ENCODE measurements at places on chromosomes 16 and 17.

DNA sequence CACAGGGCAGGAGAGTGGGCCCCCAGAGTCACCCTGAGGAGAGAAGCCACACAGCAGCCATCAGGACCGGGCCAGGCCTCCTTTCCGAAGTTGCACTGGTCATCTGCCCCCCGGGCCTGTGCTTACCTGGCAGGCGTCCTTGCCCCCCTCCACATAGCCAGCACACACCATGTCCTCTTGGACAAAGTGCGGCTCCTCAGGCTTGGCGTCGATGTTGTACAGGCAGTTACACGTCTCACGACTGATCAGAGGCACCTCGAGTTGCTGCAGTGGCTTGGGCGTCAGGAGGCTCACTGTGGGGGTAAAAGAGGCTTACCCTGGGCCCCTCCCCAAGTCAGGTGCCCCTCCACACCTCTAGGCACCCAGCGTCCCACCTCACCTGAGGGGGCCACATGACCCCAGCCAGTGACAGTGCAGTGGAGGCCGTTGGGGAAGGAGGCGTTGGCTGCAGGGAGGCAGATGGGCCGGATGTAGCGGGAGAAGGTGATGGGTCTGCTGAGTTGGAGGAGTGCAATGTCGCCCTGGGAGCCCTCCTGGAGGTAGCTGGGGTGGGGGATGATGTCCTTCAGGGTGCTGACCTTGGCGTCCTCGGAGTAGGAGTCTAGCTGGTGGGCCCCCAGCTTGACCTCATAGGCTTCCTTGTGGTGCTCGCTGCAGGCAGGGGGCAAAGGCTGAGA lies 3.1 kb downstream of the PRSS8 start:
- no peak for DNase-seq

GRCh38 chr17:3796110-3796821 lies 4.7 kb downstream of the ITGAE start:
- no peak for DNase-seq

- peak; percentile 20 for DNase-seq
Observed at GRCh38 chr16:83899272-83899897, 470 bp downstream of the MLYCD start.

GRCh38 chr16:12902511-12903372 lies 1.3 kb downstream of the SHISA9 start:
- no peak for DNase-seq

- DNase-seq: no peak
Observed at GRCh38 chr16:77918809-77919707, 103.3 kb upstream of the CLEC3A start.

DNA sequence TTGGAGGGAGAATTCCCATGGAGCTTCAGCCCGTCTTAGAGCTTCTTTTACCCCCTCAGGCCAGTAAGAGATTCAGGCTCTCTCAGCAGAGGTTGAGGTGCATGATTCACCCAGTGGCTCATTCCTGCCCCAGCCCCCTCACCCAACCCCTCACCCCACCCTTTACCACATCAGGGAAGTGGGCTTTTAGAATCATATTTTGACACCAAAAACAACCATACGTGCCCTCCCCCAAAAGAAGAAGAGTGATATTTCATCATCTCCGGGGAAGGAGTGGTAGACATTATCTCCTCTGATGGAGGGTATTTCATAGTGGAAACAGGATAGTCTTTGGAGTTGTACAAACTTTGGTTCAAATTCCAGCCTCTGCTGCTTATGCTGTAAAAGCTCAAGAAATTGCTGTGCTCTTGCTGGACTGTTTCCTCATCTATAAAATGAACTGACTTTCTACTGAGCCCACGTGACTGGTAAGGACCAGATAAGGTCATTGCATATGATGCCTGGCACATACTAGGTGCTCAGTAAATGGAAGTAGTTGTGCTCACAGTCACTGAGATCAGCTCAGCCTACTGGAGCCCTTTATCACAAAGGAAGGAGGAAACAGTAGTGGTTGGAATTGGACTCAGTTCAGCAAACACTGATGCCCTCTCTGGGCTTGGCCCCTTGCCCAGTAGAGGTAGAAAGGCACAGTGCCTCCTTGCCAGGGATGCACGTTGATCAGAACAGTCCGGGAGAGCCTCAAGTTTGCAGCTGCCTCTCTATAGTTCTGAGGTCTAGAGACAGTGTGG lies 18.3 kb upstream of the CCL5 start:
- no peak for DNase-seq

DNA sequence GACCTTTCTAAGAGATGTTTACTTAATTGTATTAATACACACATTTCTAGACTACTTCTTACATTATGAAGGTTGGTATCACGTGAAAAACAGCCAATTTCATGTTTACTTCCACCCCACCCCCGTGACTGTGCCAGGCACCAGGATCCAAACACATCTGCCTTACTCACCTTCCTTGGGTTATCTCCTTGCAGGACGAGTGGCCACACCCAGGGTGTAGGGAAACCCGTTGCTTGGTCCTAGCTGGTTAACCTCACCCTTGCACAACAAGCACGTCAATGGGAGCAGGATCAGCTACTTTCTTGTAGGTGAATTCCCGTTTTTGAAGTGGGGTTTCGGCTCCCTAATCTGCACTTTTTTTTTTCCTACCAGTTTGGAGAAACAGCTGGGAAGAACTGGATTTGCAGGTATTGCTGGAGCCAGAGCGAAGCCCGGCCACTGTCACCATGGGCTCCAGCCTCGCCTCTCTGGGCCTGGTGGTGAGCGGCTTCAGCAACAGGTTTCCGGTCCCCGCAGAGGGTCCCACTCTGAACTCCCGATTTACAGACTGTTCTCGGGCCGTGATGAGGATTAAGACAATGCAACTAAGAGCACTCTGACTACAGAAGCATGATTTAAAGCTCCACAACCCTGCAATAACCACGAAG lies 2.1 kb upstream of the UBB start:
- DNase-seq: no peak

- DNase-seq: peak; percentile 83
Observed at GRCh38 chr17:44170499-44171201, at the start of gene ASB16. Gene ASB16 (plus strand): TSS chr17:44170704. CDS start chr17:44170790, 86 bp downstream.

DNA sequence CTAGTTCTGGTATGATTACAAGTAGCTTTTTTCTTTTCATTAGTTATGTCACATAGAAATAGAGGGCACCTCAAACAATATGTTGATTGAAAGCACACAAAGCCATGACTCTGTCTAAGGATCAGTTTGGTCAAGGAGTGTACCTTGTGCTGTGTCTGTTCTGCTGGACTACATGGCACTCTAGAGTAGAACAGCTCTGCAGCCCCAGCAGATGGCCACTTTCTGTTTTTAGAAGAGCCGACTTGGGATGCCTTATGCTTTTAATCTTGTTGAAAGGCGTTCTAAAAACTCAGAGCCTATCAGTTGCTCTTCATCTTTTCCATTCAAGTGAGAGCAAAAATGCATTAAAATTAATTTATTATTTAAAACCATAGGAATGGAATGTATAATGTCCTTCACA lies 49.3 kb upstream of the CA10 start:
- no peak for DNase-seq

GRCh38 chr17:4938069-4938491 lies 1.8 kb downstream of the SLC25A11 start:
- DNase-seq: no peak

GRCh38 chr16:68377667-68378393 lies 67.0 kb downstream of the PRMT7 start:
- no peak for DNase-seq

GRCh38 chr17:5715478-5715877 lies 131.2 kb upstream of the NLRP1 start:
- no peak for DNase-seq

- DNase-seq: peak; percentile 97
Observed at GRCh38 chr17:2711608-2712299, at the start of gene CLUH. Gene CLUH (minus strand): TSS chr17:2711764. CDS start chr17:2711661, 103 bp downstream.

- DNase-seq: no peak
Observed at GRCh38 chr16:21277045-21277926, 804 bp downstream of the CRYM start.

DNA sequence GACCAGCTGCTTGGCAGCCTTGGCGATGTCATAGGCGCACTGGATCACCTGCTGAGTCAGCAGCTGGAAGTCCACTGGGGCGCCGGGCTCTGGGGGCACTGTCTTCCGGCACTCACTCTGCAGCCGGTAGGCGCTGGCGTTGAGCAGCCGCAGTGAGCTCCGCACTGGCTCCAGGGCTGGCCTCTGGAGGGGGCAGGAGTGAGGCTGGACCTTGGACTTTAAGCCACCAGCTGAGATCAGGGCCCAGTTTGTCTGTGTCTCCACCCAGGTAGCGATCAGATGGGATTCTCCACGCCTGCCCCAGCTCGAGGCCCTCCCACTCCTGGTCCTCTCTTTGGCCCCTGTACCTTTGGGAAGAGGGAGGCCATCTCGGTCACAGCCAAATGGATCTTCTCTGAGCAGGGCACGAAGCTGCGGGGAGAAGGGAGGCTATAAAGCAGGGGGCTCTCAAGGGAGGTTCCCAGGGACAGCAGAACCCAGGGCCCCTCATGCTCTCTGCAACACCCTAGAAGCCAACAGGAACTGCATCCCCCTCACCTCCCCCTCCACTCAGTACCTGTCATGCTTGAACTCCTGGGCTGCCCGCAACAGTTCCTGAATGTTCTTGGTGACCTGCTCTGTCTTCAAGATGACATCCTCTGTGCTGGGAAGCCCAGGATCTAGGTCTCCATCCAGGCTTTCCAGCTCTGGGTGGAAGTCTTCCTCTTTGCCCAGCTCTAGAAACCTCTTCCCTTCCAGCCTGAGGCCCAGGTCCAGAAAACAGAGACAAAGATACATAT lies 6.4 kb downstream of the TP53I13 start:
- no peak for DNase-seq

DNA sequence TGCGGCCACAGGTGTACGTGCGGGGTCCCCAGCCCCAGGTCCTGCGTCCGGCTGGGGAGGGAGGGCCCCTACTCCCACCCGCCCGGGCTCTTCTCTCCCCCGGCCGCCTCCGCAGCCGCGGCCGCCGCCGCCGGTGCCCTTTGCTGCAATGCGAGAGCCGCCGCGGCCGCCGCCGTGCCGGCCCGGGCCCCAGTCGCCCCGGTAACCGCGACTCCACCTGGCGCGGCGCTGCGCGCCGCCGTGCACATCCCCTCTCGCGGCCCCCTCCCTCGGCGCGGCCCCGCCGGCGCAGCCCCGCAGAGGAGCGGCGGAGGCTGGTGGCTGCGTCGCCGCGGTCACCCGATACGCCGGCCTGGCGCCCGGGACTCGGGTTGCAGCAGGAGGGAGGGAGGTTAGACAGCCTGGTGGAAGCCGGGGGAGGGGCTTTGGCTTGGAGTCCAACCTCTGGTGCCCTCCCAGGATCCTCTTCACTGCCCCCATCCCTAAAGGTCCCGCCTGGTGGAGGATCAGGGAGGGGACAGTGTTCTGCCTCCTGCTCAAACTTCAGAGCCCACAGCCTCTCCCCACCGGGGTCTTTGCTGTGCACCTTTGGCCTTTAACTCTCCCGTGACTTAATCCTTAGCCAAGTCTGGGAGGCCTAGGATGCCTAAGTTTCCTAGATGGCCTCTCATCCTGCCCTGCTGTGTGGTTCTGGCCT lies 32.9 kb downstream of the SRCIN1 start:
- DNase-seq: peak; percentile 21

DNA sequence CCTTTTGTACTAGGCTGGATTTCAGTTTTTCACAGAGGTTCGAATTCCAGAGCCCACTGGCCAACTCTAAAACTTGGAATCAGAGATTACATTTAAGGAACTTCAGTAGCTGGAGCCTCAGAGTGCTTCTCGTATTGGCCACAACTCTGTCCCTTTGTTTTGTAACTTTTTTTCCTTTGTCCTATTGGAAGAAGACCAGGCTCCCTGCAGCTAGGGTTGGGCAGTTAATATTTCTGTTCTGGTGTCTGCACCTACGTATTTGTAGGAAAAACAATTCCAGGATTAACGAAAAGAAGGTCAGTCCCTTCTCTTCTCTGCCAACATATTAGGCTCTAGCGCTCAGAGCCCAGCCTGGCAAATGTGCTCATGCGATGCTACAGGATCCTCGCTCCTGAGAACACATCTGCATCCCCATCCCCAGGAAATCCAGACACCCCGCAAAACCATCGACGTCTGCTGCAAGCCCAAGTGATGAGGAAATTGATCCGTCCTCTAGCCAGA lies 1.9 kb downstream of the CDH11 start:
- no peak for DNase-seq

DNA sequence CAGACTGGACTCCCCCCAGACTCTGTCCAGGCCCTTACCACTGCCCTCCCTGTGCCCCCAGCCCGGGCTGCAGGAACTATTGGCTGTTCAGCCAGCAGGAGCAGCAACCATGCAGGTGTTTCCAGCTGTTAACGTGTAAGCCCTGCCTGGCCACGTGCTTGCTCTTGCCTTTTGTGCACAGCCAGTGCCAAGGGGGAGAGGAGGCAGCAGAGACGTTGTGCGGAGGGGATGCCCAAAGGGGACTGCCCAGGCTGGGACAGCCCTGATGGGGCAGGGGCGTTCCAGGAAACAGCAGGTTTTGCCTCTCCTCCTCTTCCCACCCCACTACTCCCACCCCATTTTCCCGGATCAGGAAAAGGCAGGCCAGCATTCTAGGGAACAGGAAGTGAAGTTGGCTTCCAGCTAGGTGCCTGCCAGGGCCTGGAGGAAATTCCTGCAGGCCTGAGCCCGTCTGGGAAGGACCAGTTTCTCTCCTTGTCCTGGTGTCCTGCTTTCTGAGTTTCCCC lies 16.7 kb upstream of the LASP1NB start:
- DNase-seq: no peak

DNA sequence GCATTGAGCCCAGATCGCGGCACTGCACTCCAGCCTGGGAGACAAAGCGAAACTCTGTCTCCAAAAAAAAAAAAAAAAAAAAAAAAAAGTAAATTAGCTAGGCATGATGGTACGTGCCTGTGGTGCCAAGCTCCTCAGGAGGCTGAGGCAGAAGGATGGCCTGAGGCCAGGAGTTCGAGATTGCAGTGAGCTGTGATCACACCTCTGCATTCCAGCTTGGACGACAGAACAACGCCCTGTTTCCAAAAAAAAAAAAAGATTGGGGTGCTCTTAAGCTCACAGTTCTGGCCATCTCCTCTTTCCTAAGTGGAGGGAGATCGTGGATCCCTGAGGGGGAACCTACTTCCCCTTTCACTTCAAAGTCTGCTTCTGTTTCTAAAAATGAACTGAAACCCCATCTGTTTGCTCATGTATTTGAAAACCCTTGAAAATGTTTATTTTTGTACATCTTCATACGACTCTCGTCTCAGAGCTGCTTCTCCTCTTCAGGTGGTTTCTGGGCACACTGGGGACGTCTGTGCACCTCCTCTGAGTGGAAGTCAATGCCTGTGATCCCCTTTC lies 138.8 kb downstream of the PRKCA start:
- peak; percentile 92 for DNase-seq

DNA sequence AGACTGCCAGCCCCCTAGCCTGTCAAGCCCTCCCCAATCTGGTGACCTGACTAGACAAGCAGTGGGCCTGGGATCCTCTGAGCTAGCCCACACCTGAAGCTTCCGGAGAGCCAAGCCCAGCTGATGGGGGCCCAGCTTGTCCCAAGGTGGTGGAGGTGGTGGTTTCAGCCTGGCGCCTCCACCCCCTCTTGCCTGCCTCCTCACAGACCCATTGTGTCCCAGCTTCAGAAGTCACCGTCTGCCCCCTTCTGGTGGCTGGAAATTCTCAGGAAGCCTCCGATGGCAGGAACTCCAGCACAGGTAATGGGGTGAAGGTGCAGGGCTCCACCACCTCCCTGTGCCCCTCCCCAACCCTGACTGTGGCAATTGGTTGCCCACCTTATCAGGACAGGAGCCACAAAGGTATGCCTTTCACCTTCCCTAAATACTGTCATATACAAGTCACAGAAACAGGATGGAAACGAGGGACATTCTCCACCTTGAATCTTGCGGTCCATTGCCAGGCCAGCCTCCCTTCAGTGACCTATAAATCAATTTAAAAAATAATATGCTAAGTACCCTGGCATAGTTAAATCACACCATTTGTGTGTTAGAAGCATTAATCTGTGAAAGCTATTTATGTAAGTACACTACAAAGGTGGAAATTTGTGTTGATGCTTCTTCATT lies 66.0 kb upstream of the ZNF423 start:
- peak; percentile 41 for DNase-seq
